SK-N-SH (cell line): ENCODE measurements at places on chromosomes 4 and X.

- DNase-seq: no peak
Observed at GRCh38 chr4:6107886-6108285, 89.7 kb upstream of the C4orf50 start.

- no peak for DNase-seq
Observed at GRCh38 chr4:17558941-17559708, 17.9 kb upstream of the LAP3 start.

DNA sequence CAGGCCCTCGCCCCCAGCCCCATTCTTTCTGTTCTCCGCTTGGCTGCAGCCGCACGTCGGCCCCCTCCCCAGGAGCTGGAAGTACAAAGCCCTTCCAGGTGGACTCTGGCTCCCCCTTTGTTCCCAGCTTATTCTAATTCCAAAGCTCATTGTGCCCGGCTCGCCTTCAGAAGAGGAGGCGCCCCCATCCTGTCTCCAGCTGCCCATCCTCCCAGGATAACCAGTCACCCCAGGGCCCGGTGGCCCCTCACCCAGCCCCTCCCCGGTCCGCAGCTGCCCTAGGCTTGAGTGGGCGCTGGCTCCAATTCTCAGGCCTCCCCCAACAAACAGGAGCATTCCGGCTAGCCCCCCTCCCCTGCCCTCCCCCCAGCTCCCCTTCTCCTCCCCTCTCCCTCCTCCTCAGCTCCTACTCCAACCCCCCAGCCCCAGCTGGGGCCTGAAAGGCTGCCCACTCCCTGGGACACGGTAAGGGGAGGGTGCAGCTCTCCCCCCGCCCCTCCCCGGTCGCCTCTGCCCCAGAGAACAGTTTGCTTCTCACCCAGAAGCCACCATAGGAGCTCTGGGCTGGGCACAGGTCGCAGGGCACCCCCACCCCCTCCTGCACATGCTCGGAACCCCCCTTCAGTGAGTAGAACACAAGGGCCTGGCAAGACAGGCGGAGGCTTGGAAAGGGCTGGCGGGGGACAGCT lies 3.1 kb upstream of the SLC6A8 start:
- DNase-seq: no peak

DNA sequence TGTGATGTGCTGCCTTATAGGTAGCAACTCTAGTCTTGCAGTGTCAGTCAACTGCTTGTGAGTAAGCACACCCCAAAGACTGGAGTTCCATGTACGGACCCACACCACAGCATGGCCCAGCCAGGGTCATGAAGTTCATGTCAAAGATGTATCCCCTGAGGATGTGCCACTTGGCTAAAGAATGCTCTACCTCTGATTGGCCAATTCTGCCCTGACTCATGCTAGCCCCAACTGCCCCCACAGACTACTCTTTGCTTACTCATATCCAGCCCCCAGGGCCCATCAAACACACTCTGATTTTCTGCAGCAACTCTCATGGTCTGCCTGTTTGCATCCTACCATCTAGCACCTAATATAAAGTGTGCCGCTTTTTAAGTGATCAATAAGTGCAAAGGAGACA lies 62.5 kb downstream of the CHRDL1 start:
- DNase-seq: no peak
